Ovary (tissue), 10 donors: ENCODE measurements at places on chromosomes 1 and 21. TPM values are rescaled to one million over a fixed set of nuclear protein-coding genes. Genes with fewer than 3 reads are reported as not detected.

The ACTN2 gene
- polyA plus RNA-seq = 1.6 TPM

GRCh38 chr1:161691846-161692245 is 15.2 kb upstream of the FCRLA start:
- DNase-seq = no peak

DNA sequence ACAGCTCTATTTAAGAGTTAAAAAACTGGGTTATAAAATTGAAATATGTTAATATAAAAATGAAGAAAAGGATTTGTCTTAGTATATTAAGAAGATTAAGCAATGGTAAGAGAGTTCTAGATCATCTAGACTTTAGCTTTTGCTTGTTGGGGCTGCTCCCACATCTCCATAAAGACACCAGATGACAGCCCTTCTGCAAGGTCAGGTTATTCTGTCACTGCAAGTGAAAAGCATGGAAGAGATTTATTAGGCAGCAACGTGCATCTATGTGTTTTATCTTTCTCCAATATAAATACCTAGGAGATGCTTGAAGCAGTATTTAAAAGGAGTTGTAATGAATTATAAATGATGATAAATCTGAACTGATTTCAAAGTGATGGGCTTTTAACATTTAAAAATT is 1560.4 kb downstream of the AMY1C start:
- DNase-seq = no peak

DNA sequence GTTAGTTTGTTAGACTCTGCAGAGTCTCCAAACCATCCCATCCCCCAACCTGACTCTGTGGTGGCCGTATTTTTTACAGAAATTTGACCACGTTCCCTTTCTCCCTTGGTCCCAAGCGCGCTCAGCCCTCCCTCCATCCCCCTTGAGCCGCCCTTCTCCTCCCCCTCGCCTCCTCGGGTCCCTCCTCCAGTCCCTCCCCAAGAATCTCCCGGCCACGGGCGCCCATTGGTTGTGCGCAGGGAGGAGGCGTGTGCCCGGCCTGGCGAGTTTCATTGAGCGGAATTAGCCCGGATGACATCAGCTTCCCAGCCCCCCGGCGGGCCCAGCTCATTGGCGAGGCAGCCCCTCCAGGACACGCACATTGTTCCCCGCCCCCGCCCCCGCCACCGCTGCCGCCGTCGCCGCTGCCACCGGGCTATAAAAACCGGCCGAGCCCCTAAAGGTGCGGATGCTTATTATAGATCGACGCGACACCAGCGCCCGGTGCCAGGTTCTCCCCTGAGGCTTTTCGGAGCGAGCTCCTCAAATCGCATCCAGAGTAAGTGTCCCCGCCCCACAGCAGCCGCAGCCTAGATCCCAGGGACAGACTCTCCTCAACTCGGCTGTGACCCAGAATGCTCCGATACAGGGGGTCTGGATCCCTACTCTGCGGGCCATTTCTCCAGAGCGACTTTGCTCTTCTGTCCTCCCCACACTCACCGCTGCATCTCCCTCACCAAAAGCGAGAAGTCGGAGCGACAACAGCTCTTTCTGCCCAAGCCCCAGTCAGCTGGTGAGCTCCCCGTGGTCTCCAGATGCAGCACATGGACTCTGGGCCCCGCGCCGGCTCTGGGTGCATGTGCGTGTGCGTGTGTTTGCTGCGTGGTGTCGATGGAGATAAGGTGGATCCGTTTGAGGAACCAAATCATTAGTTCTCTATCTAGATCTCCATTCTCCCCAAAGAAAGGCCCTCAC is at the start of gene OLIG2:
TSS of gene OLIG2 (plus strand) at position 447 of the 954 bp plus-strand sequence. CDS start 928 bp downstream, outside the sequence.
- no peak for DNase-seq

DNA sequence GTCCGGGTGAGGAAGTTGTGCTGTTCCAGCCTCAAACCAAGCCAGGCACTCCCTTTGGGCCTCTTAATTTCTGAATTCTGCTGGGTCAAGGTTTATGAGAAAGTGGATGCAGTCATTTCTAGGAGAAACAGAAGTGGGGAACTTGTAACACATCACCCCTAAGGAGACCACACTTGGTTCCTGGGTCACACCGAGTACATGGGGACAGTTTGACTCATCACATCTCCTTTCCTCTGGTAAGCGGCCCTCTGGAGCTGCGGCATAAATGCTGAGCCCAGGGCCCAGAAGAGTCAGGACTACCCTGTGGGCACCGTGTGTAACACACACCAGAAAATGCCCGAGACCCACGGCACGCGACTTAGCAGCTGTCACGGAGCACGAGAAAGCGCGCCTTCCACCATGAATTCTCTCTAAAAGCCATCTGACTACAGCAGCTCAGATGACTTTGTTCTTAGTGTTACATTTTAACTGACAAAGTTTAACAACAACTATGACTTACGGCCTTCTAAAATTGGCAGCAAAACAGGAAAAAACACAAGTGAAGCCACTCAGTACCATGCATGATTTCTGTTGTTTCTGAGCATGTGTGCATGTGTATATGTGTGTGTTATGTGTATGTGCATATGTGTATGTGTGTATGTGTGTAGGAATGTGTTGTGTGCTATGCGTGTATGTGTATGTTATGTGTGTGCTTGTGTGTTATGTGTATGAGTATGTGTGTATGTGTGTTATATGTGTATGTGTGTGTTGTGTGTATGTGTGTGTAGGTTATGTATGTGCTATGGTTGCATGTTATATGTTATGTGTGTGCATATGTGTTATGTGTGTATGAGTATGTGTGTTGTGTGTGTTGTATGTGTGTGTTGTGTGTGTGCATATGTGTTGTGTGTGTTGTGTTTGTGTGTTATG is 50.8 kb downstream of the TOMM20 start:
- no peak for DNase-seq

GRCh38 chr21:28953247-28953646 is 39.4 kb downstream of the LTN1 start:
- DNase-seq = no peak

The CD34 gene
- 50.8 TPM for polyA plus RNA-seq

The MYCL gene
- 0.13 TPM for polyA plus RNA-seq

GRCh38 chr1:18891426-18891780 is 11.0 kb downstream of the ALDH4A1 start:
- no peak for DNase-seq

The PDE9A gene
- 5.6 TPM for polyA plus RNA-seq

DNA sequence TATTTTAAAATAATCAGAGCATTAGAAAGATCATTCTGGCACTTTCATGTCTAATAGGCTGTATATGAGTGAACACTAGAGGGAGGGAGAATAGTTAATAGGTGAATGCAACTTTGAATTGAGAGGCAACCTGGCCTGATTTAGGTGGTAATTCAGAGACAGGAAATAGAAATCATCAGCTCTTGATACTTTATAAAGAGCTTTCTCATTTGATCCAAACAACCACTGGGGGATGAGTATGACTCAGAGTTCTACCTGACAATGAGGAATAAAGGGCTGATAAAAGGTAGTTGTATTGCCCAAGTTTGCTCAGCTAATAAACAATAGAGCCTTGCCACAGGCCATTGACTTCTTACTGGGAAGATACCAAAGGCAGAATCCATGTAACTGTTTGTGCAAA is 5.2 kb upstream of the FAM89A start:
- no peak for DNase-seq

DNA sequence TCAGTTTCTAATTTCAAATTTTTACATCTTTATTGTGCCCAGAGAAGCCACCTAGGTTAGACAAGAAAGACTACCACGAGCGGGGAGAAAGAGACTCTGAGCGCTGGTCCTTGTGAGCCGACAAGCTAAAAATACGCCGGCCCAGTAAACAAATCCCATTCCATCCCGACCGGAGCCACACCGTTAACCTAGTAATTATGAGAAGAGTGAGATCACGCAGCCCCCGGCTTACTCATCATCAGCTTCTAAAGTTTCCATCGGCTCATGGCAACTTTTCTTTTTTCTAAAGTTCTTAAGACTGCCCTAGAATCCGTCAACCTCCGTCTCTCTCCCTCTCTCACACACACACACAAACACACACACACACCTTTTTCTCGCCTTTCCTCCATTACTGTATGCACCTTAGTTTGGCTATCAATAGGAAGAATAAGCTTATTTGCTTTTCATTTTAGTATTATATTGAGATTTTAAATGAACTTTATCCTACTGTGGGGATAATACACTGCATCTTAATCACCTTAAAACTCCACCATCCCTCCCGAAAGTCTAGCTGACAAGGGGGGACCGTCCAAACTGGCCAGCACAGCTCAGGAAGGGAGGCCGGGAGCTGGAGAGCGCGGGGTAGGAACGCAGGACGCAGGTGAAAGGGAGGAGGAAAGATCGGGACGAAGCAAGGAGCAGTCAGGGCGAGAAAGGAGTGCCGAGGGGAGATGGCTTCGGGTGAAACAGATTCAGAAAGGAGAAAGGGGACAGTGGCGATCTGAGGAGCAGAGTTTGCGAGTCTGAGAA is 728 bp downstream of the OTUD7B start:
- DNase-seq = peak; percentile 55

GRCh38 chr1:184388319-184388889 is 1.6 kb downstream of the C1orf21 start:
- no peak for DNase-seq

GRCh38 chr21:40136571-40136970 is 269.3 kb downstream of the PCP4 start:
- no peak for DNase-seq

The PRRX1 gene
- polyA plus RNA-seq = 80.3 TPM

The AADACL4 gene
- polyA plus RNA-seq = 0.38 TPM

DNA sequence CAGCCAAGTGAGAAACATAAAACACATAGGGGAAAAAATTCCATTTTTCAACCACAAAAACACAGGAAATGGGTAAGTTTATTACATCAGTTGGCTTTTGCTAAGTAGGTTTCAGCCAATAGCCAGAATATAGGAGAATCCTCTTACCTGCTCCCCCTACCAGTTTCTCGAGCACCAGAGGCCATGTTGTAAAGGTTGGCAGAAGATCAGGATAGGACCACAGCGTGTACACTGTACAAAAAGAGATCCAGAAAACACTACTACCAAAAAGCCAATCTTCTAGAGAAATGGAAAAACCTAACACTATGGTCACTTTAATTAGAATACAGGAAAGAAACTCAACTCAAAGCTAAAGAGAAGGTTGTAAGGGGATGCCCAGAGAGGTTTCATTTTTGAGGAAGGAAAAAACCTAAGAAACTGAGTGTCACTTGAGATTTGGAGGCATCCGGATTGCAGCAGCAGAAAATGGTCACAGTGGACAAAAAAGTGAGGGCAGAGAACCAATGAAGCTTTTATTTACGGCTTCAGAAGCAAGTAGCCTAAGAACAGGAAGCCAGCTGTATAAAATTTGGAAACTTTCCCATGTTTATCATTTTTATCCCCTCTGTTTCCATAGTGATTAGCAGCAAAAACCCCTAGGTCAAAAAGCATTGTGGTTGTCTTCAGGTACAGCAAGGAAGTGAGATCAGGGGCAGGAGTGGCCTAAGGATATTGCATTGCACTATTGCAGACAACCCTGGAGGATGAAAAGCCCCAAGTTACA is 2.9 kb downstream of the EIF2D start:
- DNase-seq = no peak
